ENCODE measurements at places on chromosomes 13 and 19.
A peak's percentile ranks its signal among the peaks of the same experiment; 100 is the strongest.

DNA sequence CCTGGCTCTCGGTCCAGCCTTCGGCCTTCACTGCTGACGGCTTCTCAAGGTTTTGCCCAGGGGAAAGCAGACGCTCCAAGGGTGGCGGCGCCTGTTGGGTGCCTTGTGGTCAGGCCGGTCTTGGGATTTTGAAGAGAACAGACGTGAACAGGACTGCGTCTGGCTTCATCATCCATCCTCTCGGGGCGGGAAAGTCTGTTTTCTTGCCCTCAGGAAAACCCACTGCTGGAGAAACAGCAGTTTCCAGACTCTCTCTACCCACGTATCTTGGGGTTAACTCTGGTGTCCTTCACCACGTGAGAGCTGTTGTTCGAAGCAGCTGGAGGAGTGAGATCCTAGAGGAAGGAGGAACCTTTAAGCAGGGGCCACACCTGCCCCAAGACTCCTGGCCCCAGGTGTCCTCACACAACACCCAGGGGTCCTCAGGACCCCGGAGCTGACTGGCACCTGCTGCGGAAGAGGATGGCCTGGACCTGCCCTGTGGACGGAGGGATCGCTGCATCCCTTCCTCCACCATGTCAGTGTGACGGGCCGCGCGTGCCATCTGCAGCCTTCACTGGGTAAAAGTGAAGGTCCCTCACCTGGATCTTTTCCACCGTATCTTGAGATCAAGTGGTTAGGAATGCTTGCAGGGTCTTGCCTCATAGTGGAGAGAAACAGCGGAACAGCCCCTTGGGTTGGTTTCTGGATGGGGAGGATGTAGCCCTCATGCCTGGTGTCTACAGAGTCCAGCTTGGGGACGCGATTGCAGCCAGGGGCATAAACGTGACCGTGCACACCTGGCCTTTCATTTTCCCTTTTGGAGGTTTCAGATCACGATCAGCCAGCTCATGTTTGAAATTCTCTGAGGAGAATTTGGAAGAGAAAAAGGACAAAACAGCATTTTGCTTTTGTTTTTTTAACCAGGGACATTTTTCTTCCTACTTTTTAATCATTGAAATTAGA, 69.5 kb upstream of the MCF2L start:
- peak; percentile 9 for DNase-seq

DNA sequence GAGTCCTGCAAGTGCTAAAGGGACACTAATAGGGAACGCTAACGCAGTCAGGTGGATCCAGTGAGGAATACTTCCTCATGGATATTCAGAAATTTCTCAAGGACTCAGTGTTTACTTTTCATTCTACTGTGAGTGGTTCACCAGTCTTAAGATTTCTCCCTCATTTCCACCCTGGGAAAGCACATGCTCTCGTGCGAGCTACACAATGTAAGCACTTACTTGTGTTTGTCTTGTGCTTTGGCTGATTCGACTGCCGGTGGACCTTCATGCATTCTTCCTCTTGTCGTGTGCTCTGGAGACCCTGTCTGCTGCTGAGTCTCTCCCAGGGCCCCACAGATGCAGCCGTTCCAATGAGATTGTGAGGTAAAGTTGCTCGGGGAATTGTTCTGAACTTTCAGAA, 180.1 kb downstream of the NUFIP1 start:
- no peak for DNase-seq

DNA sequence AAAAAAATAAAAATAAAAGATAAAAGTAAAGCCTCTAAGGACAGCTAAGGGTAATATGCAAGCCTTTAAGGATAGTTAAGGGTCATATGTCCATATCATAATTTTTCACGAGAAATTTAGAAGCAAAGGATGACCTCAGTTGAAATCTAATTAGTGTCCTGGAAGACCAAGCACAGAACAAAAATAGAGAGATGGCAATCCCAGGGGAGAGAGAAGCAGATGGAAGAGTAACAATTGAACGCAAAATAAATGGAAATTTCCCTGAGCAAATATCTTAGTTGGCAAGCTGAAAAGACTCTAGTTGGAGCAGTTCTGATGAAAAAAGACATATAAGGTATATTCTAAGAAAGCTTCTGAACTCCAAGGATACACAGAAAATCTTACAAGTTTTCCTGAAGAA, 275.4 kb downstream of the NALCN start:
- no peak for DNase-seq

DNA sequence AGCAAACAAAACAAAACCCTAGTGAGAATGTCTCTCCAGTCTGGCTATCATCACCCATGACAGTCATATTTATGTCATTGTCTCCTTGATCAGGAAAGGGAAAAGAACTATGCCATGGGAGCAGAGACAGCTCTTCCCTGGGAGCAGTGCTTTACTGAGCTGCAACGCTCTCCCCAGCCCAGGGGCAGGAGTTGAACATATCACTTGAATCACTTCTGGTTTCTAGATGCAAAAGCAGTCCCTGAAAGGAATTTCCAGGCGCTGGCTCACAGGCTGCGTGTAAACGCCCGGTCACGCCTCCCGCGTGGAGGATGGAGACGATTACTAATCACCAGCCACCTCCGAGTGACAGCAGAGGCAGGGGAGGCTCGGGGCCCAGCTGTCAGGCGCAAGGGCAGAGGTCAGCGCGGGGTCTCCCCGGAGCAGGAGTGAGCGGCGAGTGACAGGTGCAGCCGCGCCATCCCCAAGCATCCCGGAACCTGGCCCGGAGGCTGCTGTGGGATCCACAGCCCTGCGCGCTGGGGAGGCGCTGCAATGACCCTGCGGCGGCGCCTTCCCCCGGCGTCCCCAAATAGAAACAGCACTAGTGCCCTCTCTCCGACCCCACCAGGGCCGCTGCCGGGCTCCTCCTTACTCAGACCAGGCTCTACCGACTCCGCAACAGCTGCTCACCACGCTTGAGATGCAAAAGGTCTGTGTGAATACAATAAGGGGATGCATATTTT, 23.5 kb upstream of the DCLK1 start:
- DNase-seq: peak; percentile 16

GRCh38 chr13:60620611-60621395, 223.8 kb downstream of the TDRD3 start:
- DNase-seq: no peak

DNA sequence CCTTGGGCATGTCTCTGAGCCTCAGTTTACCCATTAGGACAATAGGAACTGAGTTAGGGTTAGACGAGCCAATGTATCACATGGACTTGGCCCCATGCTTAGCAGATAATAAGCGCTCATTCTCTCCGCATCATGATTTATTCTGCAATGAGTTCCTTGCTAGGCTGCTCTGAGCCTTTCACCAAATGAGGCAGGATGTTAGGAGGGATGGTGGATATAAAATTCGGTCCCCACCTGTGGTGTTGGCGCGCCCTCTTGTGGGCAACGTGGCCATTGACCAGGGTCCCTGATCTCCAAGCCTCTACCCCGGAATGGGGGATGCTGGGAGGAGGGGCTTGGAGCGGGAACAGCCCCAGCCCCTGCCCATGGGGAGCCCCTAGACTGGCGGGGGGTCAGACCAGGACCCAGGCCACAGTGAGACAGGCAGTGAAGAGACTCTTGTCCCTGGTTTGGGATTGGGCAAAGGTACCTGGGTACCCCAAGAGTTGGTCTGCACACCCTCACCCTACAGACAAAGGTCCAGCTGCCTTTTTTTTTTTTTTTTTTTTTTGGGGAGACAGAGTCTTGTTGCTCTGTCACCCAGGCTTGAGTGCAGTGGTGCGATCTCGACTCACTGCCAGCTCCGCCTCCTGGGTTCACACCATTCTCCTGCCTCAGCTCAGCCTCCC, 43.9 kb downstream of the CERS4 start:
- DNase-seq: peak; percentile 85

DNA sequence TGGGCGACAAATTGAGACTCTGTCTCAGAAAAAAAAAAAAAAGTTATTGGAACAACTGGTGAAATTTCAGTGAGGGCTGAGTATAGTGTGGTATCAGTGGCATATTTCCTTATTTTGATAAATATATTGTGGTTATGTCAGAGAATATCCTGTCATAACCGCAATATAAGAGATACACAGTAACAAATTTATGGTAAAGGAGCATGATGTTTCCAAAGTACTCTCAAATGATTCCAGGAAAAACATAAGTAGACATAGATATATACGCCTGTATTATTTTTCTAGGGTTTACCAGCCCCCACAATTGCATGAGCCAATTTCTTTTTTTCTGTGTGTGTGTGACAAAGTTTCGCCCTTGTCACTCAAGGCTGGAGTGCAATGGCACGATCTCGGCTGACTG, 5.7 kb upstream of the C5AR1 start:
- DNase-seq: no peak

DNA sequence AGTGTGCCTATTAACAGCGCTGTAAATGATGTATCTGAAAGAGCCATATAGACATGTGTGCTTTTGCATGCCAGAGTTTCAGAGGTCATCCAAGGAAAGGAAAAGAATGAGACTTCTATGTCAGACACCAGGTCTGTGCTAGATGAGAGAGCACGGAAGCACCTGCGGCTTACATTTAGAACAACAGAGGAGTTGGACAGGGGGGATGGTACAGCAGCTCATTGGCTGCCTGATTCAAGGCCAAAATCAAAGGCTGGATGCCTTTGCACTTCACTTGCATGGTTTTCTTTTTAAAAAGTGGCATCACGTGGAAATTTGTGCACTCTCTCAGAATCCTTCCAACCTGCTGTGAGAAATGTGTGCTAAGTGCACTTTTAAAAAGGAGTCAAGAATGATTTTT, 32.8 kb upstream of the AMER2 start:
- DNase-seq: no peak

DNA sequence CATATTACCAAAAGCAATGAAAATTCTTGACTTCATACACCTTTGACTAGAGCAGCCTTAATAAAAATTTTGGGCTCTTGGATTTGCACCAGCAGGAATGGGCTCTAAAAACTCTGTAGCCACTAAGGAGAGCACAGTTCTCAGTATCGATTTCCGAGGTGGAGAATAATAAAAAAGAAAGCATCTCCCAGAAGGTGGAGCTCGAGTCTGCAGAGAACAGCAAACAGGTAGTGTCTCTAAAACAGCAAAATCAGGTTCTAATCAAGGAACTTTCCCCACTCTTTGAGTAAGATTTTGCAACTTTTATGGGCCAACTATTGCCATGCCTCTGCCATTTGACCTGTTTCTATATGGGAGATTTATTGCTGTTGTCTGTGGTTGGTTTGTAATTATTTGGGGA, 258.7 kb upstream of the GPC6 start:
- no peak for DNase-seq

GRCh38 chr13:93951951-93952350, 527.5 kb downstream of the DCT start:
- no peak for DNase-seq

- DNase-seq: peak; percentile 38
Observed at GRCh38 chr13:19601749-19602725, 31.4 kb upstream of the MPHOSPH8 start.

- no peak for DNase-seq
Observed at GRCh38 chr19:34317311-34317927, 47.6 kb upstream of the GPI start.

GRCh38 chr13:30026093-30026492, 175.7 kb upstream of the UBL3 start:
- DNase-seq: no peak

GRCh38 chr13:20774746-20775145, 985 bp upstream of the EEF1AKMT1 start:
- no peak for DNase-seq

DNA sequence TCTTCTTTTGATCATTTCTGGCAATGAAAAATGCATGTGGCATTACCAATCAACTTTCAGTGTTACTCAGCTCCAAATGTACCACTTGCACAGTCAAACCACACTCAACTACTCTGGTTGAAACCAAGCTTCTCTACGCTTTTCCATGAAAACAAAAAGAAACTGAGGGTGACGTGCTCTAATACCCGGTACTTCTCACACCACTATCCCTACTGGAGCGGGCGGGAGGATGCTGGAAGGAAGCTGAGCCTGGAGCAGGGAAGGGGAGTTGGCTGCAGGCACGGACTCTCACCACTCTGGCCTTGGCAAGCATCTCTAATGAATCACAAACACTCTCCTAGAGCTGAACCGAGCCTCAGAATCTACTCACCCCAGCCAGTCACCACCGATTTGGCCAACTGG, 48.2 kb downstream of the STK24 start:
- no peak for DNase-seq

DNA sequence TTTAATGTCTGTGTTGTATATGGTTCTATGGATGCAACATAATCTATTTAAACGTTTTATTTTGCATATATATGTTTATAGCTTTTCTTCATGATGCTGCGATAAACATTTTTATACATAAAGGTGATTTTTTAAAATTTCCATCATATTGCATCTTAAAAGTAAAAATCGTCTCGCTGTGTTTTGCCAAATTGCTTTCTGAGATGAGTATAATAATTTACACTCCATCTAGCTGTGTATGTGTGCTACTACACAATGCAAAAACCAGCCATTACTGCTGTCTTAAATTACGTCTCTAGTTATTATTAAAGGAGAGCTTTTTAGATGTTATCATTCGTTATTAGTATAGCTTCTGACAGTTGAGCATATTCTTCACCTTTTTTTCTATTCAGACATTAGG, 37.2 kb downstream of the METTL21C start:
- DNase-seq: no peak

GRCh38 chr13:34420702-34421346, 521.2 kb upstream of the NBEA start:
- DNase-seq: no peak

- no peak for DNase-seq
Observed at GRCh38 chr13:51093574-51093973, 17.5 kb downstream of the C13orf42 start.

DNA sequence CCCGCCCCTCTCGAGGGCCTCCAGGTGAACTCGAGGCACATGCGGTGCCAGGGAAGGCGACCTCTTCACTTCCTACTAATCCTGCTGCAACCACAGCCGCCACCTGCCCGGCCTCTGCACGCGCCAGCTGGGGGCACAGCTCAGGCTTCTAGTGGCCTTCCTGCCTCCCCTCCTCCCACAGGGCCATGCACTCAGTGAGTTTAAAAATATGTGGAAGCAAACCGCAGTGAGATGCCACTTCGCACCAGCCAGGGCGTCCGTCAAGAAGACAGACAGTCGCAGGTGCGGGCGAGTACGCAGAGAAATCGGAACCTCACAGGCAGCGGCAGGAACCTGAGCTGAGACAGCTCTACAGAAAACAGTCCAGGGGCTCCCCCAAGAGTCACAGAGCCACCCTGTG, 10.4 kb downstream of the LMNB2 start:
- no peak for DNase-seq

- DNase-seq: no peak
Observed at GRCh38 chr19:12085074-12085818, 20.7 kb downstream of the ZNF844 start.

DNA sequence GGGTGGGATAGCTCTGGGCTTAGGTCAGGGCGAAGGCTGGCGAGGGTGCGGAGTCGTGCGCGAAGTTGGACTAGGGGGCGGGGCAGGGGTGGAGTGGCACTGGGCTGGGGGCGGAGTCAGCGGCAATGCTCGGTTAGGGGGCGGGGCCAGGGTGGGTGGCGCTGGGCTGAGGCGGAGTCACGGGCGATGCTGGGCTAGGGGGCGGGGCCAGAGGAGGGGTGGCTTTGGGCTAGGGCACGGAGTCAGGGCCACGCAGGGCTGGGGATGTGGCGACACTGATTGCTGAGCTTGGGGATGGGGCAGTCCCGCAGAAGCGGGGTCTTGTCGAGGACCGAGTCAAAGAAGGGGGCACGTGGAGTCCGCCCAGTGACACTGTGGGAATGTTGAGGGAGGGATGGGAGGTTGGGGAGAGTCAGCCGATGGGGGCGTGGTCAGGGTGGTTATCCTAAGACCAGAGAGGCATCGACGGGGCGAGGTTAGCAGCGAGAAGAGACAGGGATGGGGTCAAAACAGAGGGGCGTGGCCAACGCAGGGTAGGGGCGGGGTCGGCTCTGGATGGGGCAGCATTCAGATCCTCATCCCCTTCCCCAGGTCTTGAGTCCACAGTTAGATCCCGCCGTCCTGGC, 8.7 kb downstream of the HOMER3 start:
- peak; percentile 78 for DNase-seq

Measured in left ventricle myocardium inferior (tissue), 1 donor.